ENCODE measurements at places on chromosomes 11 and 22.

GRCh38 chr11:21634956-21635355 lies 557.9 kb upstream of the ANO5 start:
- DNase-seq: no peak

DNA sequence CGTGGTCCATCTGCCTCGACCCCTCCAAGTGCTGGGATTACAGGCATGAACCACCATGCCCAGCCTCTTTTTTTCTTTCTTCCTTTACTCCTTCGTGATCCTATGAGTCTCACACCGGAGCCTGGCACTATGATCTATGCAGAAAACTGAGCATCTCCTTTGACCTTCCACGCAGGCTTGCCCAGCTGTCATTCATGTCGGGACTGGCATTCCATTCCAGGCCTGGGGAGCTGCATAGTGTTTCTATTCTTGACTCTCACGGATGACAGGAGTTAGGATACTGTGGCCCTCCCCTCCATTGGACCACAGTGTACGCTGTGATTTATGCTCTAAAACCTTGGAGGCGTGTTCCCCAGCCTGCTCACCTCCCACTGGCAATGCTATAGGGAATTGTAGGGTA lies 611.8 kb downstream of the BRD1 start:
- DNase-seq: no peak

DNA sequence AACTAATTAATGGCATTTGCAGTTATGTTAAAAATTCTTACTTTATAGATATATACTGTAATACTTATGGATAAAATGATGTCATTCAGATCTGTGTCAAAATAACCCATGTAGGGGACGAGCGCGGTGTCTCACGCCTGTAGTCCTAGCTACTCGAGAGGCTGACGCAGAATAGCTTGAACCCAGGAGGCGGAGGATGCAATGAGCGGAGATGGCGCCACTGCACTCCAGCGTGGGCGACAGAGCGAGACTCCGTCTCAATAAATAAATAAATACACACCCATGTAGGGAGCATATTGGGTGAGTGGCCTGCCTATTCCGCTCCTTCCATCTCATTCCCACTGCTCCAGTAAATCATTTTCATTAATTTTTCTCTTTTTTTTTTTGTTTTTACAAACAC lies 7.1 kb downstream of the SNU13 start:
- DNase-seq: no peak

DNA sequence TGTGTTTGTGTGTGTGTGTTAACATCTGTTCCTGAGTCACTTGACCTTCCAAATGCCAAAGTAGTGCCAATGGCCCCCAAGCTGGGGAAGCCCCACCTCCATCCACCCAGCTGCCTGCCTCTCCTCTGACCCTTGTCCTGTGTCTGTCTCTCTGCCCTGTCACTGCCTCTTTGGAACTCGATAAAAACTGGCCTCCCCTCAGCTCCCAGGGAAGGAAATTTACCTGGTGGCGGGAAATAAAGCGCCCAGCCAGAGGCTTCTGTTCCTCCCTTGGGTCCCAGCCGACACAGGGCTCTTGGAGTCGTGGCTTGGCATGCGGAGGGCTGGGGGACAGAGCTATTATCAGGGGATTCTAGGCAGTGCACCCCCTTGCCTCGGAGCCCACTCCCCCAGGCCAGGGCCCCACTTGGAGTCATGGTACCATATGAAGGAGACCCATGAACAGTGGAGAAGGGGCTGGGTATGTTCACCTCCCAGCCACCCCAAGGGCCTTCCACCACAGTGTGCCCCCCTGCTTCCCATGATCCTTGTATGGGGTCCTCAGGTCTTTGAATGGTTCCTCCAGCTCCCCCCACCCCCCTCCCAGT lies 6.2 kb downstream of the KCNC1 start:
- DNase-seq: no peak

GRCh38 chr11:86990031-86990430 lies 34.8 kb upstream of the FZD4 start:
- no peak for DNase-seq

- DNase-seq: no peak
Measured at GRCh38 chr22:35900483-35901168, 128.0 kb downstream of the RBFOX2 start.

GRCh38 chr11:35963911-35964310 lies 20.0 kb downstream of the LDLRAD3 start:
- DNase-seq: no peak

DNA sequence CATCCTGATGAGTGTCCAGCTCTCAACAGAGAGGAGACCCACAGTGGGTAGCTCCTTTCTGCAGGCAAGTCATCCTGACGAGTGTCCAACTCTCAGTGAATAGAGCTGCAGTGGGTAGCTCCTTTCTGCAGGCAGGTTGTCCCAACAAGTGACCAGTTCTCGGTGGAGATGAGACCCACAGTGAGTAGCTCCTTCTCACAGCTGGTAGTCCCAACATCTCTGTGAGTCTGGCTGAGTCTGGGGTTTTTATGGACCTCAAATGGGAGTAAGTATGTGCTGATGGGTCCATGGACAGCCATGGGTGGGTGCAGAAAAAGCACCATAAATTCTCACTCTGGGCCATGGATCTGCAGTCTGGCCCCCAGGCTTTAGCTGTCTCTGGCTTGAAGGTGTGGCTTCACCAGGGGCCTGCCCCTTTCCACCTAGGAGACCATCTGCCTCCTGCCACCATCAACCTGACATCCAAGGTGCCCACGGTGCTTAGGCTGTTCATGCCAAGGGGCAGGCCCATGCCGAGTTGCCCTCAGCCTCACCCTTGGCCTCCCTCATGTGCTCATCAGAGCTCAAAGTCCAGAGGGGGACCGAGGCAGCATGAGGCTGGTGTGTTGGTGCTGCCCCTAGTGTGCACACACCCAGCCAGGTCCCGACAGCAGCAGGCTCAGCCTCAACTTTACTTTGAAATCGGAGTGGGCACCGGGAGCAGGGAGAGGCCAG lies 15.3 kb downstream of the NPAT start:
- DNase-seq: no peak

GRCh38 chr22:37455896-37456295 lies 28.6 kb upstream of the ELFN2 start:
- no peak for DNase-seq

DNA sequence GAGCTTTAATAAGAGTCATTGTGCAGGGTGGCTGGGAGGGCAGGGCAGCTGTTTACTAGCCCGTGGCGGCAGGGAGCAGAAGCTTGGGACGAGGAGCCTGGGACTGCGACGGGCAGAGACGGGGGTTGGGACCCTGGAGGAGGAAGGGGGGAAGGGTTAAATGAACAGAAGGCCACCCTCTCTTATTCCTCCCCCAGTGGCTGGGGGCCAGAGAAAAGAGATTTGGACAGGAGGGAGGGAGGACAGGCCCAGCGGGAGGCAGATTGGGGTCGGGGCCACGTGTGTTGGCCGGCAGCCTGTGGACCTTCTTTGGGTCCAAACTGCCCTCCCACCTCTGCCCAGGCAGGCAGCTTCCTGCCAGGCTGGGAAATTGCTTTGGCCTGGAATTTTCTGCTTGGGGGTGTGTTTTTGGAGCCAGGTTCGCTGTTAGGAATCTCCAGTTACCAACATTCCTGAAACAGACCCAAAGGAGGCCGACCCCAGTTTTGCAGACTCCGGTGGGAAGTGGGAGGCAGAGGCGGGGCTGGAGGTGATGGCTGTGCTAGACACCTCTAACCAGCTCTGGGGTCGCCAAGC lies 50.2 kb downstream of the APOL3 start:
- no peak for DNase-seq
